ENCODE measurements at places on chromosomes 3 and 15. TPM values are rescaled to one million over a fixed set of nuclear protein-coding genes. Genes with fewer than 3 reads are reported as not detected.

DNA sequence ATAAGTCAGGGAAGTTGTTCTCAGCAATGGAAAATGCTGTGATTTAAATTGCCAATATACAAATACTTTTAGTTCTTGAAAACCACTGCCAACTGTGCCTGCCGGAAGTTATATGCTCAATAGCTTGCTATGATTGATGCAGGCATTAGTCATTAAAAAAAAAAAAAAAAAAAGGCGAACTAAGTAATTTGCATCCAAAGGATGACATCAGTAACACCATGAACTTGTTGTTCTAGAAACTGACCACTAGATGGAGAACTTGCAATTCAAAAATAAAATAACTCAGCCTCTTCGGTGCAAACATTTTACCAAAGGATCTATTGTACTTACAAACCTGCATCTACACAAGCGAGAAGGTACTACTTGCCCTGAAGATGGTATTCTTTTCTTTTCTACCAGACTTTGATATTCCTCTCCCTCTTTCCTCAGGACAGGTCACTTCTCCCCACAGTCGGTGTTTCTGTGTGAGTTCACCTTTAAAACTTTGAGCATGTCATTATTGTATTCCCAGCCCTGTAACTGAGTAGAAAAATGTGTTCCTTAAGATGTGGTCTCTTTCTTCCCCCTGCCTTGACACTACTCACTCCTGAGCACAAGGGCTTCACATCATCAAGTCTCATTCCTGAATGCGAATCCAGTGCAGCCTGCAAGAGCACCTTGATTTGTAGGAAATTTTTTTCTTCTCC lies 115.0 kb upstream of the VEPH1 start:
- DNase-seq: peak; percentile 71

- no peak for DNase-seq
Observed at GRCh38 chr15:77981281-77982126, 96.0 kb downstream of the TBC1D2B start.

- peak; percentile 81 for DNase-seq
Observed at GRCh38 chr15:49421991-49422390, 1.1 kb upstream of the FGF7 start.

- no peak for DNase-seq
Observed at GRCh38 chr3:84547971-84548970, 410.5 kb upstream of the CADM2 start.

KBTBD8 gene
- 8.6 TPM for total RNA-seq

- DNase-seq: peak; percentile 8
Observed at GRCh38 chr3:142117056-142117851, 32.1 kb downstream of the TFDP2 start.

PLA2G4B gene
- total RNA-seq: under 0.01 TPM

- no peak for DNase-seq
Observed at GRCh38 chr15:100430411-100430810, 88.6 kb upstream of the ADAMTS17 start.

SUSD5 gene
- 2.9 TPM for total RNA-seq

RETNLB gene
- not detected for total RNA-seq

DNA sequence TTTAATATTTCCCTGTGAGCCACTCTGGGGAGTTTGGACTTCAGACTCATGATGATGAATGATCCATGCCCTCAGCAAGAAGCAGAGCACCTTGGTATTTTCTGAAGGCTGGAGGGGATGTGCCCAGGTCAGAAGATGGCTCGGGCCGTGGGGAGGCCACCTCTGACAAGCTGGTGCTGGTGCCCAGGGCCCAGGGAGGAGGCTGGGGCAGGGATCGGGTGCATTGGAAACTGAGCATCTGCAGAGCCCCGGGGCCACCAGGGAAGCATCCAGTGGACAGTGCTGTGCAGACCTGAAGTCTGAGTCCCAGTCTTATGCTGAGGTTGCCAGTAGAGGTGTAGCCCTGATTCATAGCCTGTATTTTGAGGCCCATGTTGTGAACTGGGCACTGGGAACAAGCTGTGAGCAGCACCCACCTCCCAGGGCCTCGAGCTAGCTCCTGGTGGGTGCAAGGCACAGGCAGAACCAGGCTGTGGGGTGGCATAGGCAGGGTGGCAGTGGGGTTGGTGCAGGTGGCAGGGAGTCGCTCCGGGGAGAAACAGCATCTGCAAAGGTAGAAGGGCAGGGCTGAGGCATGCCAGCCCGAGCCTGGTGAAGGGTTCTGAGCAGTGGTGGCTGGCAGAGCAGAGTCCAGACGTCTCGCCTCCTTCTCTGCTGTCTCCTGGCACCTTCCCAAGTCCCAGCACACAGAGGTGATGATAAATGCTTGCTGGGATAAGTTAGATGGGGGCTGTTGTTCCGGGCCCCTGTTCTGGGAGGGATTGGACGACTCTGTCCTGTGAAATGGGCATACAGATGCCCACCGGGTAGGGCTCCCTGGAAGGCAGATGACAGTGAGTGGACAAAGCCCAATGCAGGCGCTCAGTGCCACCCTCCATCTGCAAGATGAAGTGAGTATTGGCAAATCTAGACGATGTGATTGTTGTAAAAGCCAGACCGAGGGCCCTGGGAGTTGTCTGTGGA lies 10.6 kb downstream of the DNAJB8 start:
- no peak for DNase-seq

THAP10 gene
- total RNA-seq: 3.6 TPM

DNA sequence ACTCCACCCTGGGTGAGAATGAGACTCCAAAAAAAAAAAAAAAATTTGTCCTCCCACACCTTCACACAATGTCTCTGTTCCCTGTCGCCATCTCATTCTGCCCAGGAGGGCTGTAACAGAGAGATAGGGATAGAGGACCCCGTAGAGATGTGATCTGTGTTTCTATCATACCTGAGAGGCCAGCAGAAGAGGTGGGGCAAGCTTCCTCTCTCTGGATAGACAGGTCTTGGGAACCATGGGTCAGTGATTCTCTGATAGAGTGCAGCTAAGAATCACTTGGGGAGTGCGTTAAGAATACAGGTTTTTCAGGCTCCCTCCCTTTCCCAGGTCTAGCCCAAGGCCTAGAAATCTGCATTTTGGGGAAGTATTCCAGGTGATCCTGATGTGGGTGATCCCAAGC lies 8.3 kb downstream of the CA12 start:
- DNase-seq: no peak

DNA sequence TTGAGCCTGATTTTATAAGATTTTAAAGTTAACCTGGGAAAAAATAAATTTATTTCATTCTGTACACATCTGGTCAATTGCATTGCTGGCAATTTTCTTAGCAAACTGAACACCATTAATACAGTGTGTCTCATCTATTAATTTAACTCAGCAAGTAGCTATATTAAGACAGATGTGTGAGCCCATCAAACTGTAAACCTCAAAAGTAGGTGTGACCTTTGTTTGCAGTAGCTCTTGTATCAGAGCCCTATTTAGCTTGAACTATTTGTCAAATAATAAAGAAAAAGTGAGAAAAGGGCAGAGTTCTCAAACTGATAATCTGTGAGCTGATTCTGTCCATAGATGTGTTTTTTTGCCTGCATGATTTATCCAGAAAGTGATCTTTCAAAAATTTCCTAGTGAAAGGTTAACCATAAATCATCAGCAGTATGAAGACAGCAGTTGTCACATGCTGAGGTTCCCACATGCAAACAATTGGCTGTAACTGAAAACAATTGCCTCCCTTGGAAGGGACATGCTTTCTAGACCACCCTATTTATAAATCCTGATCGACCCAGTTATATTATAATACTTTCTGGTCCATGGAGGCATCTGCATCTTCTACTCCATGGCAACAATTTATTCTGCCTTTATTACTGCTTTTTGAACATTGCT lies 646.5 kb downstream of the NSUN3 start:
- no peak for DNase-seq

GRCh38 chr3:159234306-159234705 lies 432.5 kb downstream of the MFSD1 start:
- no peak for DNase-seq

DNAJC19 gene
- total RNA-seq: 16.0 TPM

- DNase-seq: peak; percentile 45
Observed at GRCh38 chr15:74631935-74632560, 16.4 kb downstream of the CLK3 start.

DNA sequence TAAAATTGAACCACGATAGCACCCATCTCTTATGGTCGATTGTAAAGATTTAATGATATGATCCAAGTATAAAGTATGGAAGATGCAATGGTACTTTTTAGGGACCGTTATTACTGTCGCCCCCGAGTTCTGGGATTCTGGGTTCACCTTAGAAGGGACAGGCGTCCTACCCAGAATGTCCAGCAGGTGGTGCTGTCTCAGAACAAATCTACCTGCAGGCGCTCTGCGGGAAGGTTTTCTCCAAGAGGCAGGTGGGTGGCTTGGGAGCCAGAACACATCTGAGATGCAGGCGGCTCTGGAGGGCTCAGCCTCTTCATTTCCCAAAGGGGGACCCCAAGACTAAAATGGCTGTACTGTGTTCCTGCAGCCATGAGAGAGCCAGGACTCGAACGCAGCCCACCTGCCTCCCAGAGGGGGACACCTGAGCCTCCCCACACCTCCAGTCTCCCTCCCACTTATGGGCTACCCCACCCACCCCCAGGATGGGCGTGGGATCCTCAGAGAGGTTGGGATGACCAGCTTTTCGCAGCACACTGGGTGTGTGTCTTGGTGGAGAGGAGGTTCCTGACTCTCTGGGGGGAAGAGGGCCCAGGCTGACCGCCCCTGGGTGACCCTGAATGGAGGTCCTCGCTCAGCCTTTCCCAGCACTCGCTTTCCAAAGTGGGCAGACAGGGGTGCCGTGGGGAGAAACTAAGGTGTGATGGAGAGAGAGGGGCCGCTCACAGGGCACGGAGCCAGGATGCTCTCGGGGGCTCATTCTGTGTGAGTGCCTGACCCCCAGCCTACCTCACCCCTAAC lies 28.1 kb upstream of the CORO2B start:
- DNase-seq: peak; percentile 44

PLA2G4D gene
- not detected for total RNA-seq

DNA sequence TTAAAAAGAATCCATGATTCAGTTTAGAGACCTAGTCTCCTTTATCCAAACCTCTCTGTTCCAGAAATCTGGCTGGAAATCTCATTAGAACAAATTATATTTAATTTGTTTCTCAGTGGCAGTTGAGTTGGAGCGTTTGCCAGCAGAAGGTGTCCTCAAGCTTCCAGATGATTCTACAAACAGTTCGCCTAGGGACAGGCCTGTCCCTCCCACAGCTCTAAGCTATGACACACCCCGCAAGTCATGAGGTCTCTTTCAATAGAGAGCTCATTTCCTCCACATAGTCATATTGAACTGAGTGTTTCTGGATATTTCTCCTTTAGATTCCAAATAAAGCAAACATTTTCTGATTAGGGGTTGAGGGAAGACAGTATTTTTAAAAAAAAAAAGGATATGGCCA lies 230.3 kb downstream of the ATP8B4 start:
- no peak for DNase-seq

- DNase-seq: no peak
Observed at GRCh38 chr15:70379134-70379533, 281.4 kb upstream of the TLE3 start.

SLC28A1 gene
- total RNA-seq: not detected

DNA sequence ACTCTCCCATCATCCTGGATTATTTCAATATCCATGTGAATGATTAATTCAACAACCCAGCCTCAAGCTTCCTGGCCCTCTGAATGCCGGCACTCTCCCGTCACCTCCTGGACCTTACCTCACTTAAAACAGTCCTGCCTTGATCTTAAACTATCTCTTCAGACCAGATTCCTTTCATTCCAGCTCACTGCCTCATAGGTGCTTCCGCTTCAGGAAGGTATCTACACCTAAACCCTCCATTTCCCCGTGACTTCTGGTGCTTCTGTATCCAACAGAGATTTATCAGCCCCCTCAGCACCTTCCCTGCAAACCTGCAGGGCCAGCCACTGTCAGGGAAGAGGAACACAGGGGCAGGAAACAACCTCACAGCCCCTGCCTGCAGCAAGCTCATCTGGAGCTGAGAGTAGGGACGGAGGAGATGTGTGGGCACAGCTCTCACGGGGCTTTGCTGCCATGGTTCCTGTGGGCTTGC lies 98.9 kb upstream of the TJP1 start:
- DNase-seq: no peak

- peak; percentile 53 for DNase-seq
Observed at GRCh38 chr3:65030847-65031463, 343.2 kb upstream of the ADAMTS9 start.

BBX gene
- 87.5 TPM for total RNA-seq

DNA sequence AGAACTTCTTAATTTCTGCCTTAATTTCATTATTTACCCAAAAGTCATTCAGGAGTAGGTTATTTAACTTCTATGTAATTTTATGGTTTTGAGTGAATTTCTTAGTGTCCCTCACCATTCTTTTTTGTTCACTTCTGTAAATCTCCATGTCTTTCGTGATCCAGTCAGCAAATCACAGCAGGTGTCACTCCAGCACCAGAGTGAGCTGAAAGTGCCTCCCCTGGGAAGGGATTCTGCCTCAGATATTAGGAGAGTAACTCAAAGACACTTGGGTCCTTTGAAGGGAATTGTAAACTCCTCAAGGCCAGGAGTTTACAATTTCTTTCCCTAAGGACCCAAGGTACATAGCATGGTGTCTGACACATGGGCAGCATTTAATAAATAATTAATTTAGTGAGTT lies 207.6 kb upstream of the AZI2 start:
- no peak for DNase-seq

GRCh38 chr15:58538225-58538727 lies 106.5 kb downstream of the LIPC start:
- DNase-seq: no peak

DNA sequence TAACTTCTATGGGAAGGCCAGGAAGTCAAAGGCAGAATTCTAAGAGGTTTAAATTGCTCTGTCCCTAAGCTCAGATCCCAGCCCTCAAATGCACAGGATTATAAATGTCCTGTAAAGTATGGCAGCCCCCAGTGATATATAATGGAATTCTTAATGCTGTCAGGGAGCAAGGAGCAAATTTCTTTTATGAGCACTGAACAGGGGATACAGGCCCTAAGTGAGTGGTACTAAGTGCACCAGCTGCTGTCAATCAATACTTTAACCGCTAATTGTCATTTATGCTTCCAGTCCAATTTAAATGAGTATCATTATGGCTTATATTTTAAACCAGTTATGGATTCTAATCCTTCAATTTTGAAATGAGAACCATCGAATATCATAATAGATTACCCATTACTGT lies 4.7 kb downstream of the SLC9A9 start:
- DNase-seq: no peak

UNC13C gene
- not detected for total RNA-seq

GRCh38 chr3:11230832-11231231 lies 41.4 kb upstream of the ATG7 start:
- no peak for DNase-seq

DNA sequence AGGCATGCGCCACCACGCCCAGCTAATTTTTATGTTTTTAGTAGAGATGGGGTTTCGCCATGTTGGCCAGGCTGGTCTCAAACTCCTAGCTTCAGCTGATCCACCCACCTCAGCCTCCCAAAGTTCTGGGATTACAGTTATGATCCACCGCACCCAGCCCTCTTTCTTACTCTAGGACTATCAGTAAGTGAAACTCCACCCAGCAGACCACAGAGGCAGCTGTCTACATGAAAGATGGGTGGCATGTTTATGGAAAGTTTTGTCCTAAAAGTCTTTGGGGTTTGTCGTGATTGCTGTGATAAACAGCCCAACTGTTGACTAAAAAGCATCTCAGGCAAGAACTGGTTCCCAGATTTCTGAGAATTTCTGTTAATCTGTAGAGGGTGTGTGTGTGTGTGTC lies 10.9 kb downstream of the ARL6IP5 start:
- DNase-seq: no peak
